ENCODE measurements at places on chromosomes 6 and 20.

GRCh38 chr20:62103508-62104233 is 18.6 kb upstream of the LSM14B start:
- DNase-seq, result no peak

DNA sequence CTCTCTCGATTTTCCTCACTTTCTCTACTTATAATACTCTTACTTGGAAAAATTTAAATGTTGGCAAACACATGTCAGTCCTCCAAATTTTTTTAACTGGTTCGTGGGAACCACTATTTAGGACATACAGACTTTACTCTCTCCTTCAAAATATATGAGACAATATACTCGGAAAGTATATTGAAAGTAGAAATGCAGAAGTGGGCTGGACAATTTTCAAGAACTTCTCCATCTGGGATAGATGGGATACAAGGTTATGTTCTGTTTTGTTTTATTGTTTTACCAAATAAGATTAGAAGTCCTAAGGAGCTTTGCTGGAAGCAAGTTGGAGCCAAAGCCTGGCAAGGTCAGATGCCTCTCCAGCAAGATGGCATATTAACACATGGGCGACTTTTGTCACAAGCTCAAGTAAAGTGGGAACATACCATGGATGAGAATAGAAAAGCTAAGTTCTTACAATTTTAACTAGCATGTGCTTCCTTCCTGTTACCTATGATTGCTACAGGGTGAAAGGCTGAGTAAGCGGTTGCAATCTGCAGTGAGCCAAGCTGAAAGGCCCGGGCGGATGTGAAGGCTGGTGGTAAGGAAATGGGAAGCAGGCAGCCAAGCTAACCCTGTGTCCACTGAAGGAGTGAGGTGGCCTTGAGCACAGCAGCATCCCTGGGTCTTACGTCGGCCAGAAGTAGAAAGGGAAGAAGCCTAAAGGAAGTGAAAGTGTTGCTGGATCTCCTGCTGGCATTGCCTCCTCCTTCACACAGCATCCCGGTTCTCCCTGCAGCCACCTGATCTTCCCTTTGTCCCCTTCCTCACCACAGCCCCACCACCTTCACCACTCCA is 7.1 kb downstream of the MAP3K5 start:
- peak; percentile 28 for DNase-seq

- DNase-seq, result no peak
Observed at GRCh38 chr6:144362042-144363018, 77.2 kb downstream of the UTRN start.

- DNase-seq, result no peak
Observed at GRCh38 chr6:5512422-5512821, 251.1 kb downstream of the FARS2 start.

DNA sequence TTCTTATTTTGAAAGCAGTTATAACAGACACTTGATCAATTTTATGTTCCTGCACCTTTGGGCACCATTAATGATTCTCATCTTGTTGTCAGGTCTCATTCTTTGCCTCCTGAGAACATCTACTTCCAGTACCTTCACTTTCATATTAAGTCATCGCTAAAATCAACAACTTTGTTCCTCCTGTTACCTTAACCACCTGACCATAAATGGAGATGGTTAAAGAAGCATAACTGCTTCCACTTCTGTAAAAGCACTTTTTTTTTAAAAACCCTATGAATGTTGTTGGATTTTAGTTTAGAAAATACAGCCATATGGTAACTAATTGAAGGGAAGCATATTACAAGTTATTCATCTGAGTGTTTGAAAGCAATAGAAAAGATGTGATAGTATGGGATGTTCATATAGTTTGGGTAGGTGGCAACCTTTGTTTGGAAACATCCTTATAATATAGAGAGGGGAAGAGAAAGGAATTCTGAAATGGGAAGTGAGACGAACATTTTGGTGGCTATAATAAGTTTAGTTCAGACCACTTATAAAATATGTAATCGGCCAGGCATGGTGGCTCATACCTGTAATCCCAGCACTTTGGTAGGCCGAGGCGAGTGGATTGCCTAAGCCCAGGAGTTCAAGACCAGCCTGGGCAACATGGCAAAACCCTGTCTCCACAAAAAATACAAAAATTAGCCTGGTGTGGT is 53.9 kb downstream of the AFG1L start:
- no peak for DNase-seq

DNA sequence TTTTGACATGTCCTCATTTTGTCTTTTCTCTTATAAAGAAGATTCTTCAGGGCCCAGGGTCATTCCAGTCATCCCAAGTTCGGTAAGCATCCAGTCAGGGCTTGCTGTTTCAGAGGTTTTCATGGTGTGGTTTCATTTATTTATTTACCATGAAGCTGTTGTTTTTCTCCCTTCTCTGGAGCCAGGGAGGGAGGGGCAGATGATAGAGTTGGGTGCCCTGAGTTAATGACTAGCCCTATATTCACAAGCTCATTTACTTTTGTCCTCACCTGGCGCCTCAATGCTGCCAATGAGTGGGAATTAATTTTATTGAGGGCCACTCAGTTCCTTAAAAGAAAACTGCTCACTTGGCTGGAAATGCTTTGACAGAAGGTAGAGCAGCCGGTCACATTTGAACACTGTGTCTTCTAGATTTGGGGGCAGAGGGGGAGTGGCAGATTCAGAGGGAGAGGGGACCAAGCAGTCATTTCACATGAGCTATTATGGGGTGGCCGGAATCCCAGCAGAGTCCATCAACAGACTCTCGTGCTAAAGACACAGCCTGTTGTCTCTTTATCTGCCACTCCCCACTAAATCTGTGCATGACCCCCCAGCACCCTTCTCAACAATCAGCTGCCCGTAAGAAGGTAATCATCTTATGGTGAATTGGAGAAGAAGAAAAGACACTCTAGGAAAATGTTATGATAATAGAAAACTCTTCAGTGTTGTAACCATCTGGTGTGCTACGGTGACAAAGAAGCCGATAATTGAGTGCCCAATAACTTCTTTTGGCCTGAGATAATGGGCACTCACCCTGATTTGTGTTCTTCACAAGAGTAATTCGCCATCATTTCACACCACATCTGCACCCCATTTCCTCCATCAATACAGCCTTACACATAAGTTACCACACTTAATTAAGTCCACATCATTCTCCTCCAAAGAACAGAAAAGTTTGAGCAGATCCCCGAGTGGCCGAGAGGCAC is 573.5 kb upstream of the JAG1 start:
- DNase-seq, result no peak

DNA sequence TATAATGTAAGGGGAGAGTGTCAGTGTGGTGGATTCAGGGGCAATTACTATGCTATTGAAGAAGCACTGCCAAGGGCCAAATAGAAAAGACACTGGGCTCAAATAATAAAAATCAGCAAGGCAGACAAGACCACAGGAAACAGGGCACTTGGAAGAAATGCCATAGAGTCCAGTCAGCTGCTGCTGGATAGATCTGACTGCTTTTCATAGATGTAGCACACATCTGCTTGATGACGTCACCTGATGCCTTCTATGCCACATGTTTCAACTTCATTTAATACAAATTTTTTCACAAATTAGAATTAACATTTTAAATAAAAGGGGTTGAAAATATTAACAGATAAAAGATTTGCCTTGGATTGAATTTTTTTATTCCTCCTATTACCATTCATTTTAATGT is 23.9 kb upstream of the AHI1 start:
- no peak for DNase-seq

GRCh38 chr6:35960187-35960586 is 39.3 kb upstream of the SRPK1 start:
- no peak for DNase-seq

DNA sequence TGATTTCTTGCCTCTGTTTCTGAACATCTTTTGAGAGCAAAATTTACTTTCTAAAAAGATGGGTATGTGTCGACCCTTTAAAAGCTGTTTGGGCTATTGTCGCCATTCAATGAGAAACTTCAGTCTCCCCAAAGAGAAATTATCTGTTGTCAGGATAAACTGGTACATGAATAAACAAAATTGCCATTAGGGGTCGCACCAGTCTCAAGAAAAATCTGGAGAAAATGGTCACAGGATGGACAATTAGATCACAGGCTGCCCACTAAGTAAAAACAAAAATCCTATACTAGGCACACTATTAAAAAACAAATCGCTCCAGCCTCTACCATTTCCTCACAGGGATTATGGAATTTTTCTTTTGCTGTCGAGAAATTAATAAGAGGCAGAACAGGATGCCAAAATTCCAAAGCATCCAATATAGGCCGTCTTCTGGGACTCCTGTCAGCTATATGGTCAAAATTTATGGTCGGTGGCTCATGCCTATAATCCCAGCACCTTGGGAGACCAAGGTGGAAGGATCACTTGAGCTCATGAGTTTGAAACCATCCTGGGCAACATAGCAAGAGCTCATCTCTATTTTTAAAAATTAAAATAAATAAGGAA is 5.5 kb upstream of the HLA-E start:
- no peak for DNase-seq

- no peak for DNase-seq
Observed at GRCh38 chr6:43444582-43444981, 10.8 kb downstream of the DLK2 start.

GRCh38 chr6:73866305-73866704 is 170.3 kb downstream of the CD109 start:
- no peak for DNase-seq

GRCh38 chr6:144683216-144684070 is 398.3 kb downstream of the UTRN start:
- no peak for DNase-seq

- no peak for DNase-seq
Observed at GRCh38 chr20:12627485-12627884, 381.3 kb upstream of the SPTLC3 start.

GRCh38 chr20:20765696-20766365 is 53.4 kb upstream of the RALGAPA2 start:
- DNase-seq, result no peak

GRCh38 chr6:14981960-14982359 is 263.9 kb upstream of the JARID2 start:
- no peak for DNase-seq

DNA sequence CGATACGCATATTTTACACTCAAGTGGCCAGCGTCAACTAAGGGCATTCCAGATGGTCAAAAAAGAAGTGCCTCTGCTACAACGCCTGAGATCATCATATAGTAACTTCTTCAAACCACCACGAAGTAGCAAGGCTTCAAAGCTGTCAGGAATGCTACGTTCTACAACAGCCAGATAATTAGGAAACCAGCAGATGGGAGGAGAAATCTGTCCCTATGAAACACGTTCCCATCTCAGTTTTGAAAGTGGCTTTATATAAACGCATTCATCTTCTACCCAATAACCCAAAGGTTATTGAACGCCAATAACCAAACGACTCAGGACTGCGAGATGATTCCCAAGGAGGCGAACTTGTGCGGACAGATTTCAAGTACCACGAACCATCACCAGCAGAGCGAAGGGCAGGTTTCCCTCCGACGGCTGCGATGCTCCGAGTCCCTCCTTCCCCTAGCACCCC is 1.2 kb downstream of the ABHD12 start:
- no peak for DNase-seq

DNA sequence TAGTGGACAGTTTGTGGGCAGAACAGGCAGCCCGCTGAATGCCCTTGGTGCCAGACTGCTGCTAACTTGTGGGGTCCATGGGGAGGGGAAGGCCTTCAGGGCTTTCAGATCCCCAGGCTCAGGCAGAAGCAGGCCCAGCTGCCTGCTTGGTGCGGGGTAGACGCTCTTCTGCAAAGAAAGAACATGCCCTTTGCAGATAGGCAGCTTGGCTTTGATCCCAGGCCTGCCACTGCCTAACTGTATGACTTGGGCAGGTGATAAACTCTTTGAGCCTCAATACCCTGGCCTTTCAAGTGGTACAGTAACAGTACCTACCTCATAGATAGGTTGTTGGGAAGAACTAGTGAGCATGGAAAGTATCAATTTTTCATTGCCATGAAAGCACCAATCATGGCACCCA is 28.4 kb downstream of the CHMP4B start:
- DNase-seq, result no peak

DNA sequence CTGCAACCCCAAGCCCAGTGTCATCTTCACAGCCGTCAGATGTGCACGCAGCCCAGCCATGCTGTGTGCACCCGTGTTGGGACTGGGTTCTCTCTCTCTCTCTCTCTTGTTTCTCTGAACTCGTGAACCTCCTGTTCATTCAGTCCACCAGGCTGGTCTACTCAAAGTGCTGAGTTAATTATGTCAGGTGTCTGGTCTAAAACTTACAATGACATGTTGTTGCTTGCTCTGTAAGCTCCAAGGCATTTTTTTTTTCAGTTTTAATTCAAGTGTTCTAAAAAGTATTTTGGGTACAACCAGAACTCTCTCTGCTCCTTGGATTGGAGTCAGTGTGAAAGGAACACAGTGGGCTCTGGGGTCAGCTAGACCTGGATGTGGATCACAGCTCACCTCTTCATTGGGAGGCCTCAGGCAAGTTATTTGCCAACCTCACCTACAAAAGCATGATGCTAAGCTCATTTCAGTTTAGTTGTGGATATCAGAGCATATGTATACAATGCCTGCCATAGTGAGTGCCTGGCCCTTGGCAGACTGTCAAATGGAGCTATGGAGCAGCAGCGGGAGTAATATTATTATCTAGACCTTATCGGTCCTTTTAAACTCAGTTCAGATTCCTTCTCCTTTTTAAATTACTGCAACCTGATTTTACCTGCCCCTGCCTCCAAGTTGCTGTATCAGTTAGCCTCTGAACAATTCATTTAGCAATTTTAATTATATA is 59.5 kb downstream of the PLEKHG1 start:
- DNase-seq, result no peak

DNA sequence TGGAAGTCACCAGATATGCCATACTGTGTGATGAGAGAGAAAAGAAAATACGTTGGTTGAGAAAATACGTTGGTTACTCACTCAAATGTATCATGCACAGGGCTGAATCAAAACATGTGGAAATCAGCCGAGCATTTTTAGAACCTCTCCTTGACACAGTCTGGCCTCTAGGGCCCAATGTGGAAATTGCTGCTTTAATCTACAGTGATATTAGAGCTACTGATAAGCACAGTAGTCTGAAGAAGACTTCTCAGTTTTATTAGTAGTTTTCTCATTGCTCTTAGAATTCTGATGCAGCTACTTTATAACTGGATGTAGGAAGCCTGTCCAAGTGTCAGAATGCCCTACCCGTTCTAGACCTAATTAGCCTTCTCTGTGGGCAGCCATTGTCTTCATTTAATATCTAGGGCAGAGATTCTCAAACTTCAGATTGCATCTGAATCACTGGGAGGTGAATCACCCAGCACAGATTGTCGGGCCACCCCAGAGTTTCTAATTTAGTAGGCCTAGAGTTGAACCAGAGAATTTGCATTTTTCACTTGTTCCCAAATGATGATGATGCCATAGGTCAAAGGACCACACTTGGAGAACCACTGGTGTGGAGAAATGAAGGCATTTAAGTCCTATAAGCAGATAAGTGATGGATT is 229.1 kb downstream of the PLCB1 start:
- no peak for DNase-seq

GRCh38 chr6:111523484-111524167 is 40.6 kb upstream of the REV3L start:
- DNase-seq, result no peak

GRCh38 chr6:17589406-17590096 is 10.6 kb upstream of the FAM8A1 start:
- DNase-seq, result no peak

GRCh38 chr6:169962604-169963469 is 211.4 kb downstream of the ERMARD start:
- DNase-seq, result no peak

- no peak for DNase-seq
Observed at GRCh38 chr6:32146287-32146686, 5.5 kb downstream of the PRRT1 start.

- no peak for DNase-seq
Observed at GRCh38 chr20:64246616-64247306, 8.8 kb upstream of the PCMTD2 start.
